ENCODE measurements at places on chromosomes 4 and X. TPM values are rescaled to one million over a fixed set of nuclear protein-coding genes. Genes with fewer than 3 reads are reported as not detected.

DNA sequence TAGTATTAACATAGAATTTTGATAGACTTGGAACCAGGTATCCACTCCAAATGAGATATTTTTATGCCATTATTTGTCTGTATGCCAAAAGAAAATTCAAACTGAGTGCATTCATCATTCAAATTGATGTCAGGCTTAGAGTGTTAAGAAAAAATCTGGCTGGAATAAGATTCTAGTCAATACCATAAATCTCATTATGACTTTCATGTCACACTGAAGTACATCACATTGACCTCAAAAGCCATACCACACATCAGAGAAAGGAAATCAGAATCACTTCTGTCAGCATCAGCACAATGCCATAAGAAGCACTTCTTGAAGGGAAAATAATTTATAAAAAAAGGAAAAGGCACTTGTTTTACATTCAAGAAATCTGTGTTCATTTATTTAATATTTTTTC lies 119.0 kb upstream of the BMP3 start:
- DNase-seq = no peak

DNA sequence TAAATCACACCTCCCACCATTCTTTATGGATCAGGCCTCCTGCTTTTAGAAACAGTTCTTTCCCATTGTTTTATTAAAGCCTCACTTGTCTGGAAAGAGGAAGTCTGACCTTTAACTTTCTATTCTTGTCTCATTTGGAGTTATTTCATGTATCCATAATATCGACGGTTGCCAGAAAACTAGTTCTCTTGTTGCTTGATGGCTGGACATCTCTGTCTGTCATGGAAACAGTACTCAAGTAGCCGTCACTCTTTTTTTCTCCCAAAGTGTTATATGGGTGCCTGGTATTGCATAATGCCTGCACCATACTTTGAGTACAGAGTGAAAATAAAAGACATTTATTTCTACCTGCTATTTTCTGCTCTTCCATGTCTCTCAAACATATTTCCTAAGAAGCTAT lies 61.4 kb downstream of the PHEX start:
- DNase-seq = no peak

GRCh38 chr4:168787801-168788595 lies 222.1 kb downstream of the CBR4 start:
- no peak for DNase-seq

DNA sequence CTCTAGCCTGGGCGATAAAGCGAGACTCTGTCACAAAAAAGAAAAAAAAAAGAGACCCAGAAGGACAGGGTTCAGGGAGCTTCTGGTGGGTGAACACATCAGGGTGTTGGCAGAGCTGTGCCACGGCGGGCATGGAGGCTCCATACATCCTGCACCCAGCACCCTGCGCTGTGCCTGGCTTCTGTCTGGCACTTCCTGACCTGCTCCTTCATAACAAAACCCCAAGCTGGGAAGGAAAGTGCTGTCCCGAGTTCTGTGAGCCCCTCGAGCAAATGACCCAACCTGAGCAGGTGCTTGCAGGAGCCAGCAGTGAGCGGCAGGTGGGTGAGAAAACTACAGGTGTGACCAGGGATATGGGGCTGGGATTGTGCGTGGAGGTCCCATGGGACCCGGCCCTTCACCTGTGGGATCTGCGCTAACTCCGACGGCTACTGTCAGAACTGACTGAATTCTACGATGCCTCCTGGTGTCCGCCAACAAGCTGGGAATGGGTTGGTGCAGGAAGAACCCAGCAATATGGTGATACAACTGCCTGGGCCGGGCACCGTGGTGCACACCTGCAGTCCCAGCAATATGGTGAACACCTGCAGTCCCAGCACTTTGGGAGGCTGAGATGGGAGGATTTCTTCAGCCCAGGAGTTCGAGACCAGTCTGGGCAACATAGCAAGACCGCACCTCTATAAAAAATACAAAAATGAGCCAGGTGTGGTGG lies 18.9 kb downstream of the ASMTL start:
- DNase-seq = no peak

DNA sequence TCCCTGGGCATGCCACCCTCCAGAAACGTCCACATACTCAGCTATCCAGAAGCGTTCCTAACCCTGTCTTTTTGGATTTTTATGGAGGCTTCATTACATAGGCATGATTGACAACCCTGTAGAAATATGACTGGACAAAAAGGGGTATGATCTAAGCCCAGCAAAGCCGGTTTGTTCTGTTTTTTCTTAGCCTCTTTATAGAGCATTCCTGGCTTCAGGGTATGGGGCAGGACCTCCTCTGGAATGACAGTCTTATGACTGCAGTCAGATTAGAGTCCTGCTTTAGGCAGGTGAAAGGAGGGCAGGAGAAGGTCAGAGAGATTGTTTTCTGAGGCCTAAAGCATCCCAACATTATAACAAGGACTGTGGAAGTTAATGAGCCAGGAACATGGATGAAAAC lies 137.4 kb downstream of the DCLK2 start:
- no peak for DNase-seq

DNA sequence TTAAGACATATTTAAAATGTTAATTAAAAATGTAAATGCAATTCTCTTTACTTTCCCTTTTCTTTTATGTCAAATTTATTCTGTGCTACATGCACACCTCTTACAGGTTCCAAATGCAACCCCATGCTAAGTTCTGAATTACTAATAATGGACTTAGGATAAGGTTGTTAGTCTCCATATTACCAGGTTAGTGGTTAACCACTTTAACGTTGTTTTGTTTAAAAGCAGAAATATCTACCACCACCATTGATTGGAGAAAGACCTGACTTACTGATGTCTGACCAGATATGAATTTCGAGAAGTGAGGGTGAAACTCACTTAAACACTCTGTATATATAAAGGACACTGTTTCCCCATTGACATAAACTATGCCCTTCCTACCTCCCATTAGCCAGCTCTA lies 6.9 kb upstream of the TRPC3 start:
- no peak for DNase-seq

DNA sequence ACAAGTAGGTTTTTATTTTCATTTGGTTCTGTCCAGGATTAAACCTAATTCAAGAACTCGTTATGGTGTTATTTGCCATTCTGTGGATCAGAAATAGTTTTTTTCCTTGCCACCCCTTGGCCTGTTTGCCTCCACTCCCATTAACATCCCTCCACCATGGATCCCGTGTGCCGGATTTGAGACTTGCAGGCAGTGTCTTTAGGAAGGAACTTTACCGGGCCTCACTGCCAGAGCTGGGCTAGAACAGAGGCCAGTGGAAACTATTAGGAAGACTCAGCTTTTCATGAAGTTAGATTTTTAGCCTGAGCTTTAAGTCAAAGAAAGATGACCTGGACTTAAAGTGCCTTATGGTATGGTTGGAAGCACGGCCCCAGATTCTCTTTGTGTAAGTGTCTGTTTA lies 2.4 kb downstream of the KLHL2 start:
- DNase-seq = no peak

GRCh38 chr4:28269426-28269825 lies 1408.8 kb downstream of the STIM2 start:
- no peak for DNase-seq

DNA sequence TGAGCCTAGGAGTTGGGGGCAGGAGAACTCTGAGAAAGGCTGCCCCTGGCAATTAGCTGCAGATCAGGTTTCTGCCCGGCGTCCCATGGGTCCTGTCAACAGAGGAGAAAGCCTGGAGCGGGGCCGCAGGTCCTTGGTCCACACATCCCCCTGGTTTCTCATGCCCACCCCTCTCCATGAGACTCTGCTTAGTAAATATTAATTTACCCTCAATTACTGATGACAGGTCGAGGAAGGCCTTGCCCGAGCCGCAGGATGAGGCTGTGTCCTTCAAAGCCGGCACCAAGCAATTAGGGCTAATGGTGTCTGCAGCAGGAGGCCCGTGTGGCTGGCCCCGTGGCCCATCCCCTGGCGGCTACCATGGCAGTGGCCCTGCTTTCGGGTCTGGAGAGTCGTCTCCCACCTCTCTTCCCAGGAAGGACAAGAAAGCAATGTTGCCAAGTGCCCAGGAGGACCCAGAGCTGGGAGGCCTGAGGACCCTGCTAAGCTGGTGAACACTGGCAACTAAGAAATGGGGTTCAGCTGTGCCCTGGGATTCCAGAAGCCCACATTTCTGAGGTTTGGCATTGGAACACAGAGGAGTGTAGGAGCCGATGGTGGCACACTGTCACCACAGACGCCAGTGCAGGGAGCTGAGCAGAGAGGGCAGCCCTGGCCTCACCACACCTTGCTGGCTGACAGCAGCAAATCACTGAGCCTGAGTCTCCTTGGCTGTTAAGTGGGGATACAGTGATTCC lies 114.6 kb downstream of the CPZ start:
- DNase-seq = no peak

- no peak for DNase-seq
These were observed 1499.5 kb upstream of the ADGRL3 start for GRCh38 chr4:59700651-59701050.

DNA sequence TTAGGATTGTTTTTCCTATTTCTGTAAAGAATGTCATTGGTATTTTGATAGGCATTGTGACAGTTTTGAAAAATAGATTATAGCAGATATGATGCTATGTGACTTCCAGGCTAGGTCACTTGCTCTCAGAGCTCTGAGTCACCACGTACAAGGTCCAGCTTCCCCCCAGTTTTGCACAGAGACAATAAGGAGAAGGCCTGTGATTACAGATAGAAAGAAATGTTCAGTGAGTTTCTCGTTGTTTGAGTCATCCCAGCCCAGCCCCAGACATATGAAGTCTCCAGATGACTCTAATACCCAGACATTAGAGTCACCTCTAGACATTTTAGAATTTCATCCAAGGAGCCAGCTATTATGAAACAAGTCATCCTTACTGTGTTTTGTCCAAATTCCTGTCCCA lies 57.2 kb downstream of the MFAP3L start:
- DNase-seq = no peak

- DNase-seq = peak; percentile 63
These were observed 244.3 kb downstream of the RBMX2 start for GRCh38 chrX:130645955-130646583.

- DNase-seq = no peak
These were observed 15.7 kb downstream of the MSX1 start for GRCh38 chr4:4875147-4875546.

DNA sequence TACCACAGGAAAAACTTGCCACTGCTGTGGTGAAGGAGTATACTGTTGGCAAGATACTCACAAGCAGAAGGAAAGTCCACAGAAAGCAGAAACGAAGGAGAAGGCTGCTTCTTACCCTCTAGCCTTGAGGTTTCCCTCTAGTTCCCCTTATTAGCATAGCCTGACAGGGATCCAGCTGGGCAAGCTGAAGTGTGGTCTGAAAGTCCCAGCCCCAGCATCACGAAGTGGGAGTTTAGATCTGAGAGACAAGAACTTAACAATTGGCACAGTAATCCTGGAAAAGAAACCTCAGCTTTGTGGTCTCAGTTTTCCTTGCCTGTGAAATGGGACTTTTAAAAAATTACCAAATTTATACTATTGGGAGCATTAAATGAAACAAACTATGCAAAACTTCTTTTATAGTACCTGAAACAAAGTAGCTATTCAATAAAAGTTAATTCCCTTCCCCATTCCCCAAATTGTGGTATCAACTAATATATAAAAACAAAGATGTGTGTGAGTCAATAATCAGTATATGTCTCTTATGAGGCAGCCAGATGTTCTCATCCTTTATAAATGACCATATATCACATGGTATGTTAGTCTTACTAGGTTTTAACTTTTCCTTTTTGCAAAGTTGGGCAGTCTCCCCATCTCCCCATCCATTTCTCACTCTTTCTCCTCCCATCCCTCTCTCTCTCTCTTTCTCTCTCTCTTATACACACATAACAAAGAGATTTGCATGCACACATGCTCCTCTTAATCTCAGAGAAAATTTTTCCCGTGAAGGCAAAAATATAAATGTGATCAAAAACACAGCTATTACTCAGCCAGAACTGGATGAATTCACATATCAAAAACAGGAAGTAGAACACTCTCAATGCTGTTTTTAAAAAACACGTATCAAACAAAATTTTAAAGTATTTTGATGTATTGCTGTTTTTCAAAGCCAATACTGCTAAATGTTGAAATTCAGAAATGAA lies 57.8 kb downstream of the SCFD2 start:
- no peak for DNase-seq

- no peak for DNase-seq
These were observed 120.0 kb upstream of the DIAPH2 start for GRCh38 chrX:96564595-96564994.

DNA sequence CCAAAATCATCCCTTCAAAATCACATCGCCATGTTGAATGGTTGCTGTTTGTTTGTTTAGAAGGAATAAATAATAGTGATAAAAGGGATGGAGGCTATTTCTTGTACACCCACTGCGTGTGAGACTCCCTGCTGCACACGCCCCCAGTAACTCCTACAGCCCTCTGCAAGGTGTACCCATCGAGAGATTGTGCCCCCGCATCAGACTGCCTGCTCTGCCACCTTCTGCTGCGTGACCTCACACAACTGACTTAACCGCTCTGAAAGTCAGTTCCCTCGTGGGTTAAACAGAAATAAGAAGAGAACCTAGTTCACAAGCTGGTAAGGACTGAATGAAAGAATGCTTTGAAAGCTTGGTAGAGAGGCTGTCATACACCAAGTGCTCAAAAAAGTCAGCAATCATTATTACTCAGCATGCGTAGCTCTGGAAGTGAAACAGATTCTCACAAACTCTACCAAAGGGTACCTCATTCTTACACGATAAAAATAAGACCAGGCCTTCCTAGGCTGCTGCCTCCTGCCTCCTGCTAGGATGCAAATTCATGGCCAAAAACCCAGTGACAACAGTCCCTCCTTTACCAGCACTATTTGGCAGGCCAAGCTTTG lies 147.1 kb downstream of the CPEB2 start:
- DNase-seq = no peak

PNMA3 gene
- 2.5 TPM for total RNA-seq

CYTL1 gene
- total RNA-seq = not detected

DGAT2L6 gene
- not detected for total RNA-seq

OPN1MW3 gene
- total RNA-seq = not detected

CFAP47 gene
- total RNA-seq = not detected

IL13RA2 gene
- not detected for total RNA-seq

SLC35A2 gene
- total RNA-seq = 12.9 TPM

CXCL5 gene
- 0.11 TPM for total RNA-seq
